Posterior vena cava (tissue), 2 donors: ENCODE measurements at places on chromosomes 12 and 14. TPM values are rescaled to one million over a fixed set of nuclear protein-coding genes. Genes with fewer than 3 reads are reported as not detected.

The TSPAN19 gene
- not detected for total RNA-seq

The L2HGDH gene
- 3.3 TPM for total RNA-seq

The SCN8A gene
- total RNA-seq: 0.65 TPM

The BICDL1 gene
- 0.51 TPM for total RNA-seq

The NELL2 gene
- total RNA-seq: 1.3 TPM

The MUCL1 gene
- not detected for total RNA-seq

DNA sequence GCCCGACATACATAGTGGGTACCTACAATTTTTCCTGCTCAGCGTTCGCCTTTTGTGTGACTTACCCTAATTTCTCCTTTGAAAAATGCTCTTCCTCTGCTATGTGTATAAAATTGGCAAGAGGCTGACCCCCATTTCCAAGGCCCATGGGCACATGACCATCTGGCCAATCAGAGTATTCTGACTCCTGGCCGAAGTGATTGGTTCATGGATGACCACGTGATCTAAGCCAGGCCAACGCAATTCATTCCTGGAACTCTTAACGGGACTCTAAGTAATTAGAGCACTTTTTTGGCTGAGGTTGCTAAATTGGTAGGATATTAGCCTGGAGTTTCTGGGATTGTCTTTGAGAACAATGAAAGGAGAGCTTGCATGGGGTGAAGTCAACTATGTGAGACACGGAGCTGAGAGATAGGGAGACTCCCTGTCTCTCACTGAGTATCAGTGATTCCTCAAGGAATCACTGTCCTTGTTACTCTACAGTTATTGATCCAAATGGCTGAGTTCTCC is 110.1 kb upstream of the TBX3 start:
- no peak for DNase-seq

- no peak for DNase-seq
Observed at GRCh38 chr12:91608542-91608941, 425.9 kb upstream of the DCN start.

- no peak for DNase-seq
Observed at GRCh38 chr14:68300608-68301007, 481.0 kb downstream of the RAD51B start.

DNA sequence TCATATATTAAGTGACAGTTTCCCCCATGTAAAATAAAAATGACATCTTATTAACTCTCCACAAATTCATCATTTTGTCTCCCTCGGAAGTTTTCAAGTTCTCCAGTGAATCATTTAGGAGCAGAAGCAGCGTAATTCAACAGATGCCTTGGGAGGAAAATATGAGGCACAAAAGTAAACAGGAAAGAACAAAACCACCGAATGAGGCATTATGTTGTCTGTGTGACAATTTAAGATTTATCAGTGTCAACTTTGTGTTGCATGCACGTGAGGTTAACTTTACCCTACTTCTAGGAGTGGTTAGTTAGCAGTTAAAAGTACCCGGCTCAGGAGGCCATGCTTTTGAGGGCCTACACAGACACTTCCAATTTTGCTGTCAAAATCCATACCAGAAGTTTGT is 258.6 kb downstream of the IPO8 start:
- no peak for DNase-seq

- DNase-seq: no peak
Observed at GRCh38 chr12:71152851-71153250, 4.9 kb downstream of the TSPAN8 start.

GRCh38 chr14:61218767-61219166 is 62.4 kb downstream of the TMEM30B start:
- DNase-seq: no peak

DNA sequence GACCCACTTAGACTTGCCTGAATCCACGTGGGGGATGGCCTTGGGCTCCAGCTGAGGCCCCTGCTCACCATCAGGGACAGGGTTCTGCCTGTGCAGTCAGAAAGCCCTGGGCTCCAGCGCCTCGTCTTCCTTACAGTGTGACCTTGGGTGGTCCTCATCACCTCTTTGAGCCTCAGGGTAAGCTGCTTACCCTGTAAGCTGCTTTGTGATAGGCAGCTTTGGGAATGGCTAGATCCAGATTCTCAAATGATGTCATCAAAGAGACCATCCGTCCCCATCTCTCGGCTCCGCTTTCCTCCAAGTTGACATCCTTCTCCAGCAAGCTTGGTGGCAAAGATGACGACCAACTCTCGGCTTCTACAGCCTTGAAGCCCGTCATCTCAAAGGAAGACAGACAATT is 127.0 kb downstream of the ADCK1 start:
- DNase-seq: no peak

GRCh38 chr12:121969726-121970125 is 51.3 kb downstream of the CFAP251 start:
- DNase-seq: no peak

GRCh38 chr12:107955966-107956643 is 173.0 kb upstream of the WSCD2 start:
- DNase-seq: no peak
